ENCODE measurements at places on chromosomes 7 and 10.

DNA sequence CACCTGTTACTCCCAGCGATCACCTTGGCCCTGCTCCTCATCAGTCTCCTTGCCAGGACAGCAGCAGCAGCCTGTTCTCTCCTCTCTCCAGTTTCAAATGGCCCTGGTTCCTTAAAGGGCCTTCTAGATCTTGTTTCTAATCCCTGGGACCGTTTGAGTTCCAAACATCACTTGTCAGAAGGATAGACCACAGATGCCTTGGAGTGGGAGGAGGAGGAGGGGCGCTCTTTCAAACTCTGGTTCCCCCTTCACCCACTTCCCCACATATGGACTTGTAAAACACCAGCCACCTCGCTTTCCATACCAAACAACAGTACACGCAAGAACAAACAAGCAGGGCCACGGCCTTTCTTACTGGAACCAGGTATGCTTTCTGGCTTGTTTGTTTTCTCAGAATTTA lies 104.8 kb downstream of the PLXNA4 start:
- no peak for DNase-seq

- DNase-seq, result no peak
Observed at GRCh38 chr10:13844651-13845050, 257.9 kb downstream of the PRPF18 start.

- no peak for DNase-seq
Observed at GRCh38 chr7:82050792-82051191, 280.9 kb upstream of the HGF start.

DNA sequence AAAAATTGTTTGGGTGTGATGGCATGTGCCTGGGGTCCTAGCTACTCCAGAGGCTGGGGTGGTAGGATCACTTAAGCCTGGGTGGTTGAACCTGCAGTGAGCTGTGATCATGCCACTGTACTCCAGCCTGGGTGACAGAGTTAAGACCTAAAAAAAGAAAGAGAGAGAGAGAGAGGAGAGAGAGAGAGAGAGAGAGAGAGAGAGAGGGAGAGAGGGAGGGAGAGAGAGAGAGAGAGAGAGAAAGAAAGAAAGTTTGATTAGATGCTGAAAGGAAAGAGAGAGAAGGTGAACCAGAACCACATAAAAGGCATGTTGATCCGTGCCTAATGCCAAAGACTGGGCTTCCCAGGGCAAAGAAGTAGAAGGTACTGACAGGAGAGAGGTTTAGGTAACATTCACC lies 11.1 kb downstream of the ABCB1 start:
- no peak for DNase-seq

- DNase-seq, result no peak
Observed at GRCh38 chr7:98976396-98977185, 98.3 kb downstream of the TRRAP start.

DNA sequence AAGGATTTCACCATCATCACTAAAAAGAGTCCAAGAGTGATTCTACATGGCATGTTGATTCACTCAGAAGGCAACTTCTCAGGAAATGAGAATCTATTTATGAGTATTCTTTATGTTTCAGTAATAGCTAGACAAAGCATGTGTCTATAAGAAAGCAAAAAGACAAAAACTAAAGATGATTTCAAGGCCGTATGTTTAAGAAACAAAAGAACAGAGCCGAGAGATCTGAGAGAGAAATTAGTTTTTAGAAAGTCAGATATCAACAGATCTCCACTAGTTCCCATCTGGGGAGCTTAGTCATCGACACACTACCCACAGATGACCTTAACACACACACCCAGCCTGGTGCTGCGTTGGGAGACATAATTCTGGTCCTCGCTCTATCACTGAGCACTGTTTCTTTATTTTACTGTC lies 21.0 kb downstream of the PIP4K2A start:
- DNase-seq, result no peak

GRCh38 chr7:124751027-124751426 lies 14.6 kb downstream of the GPR37 start:
- no peak for DNase-seq

GRCh38 chr7:116588225-116588624 lies 63.4 kb downstream of the CAV1 start:
- DNase-seq, result no peak

DNA sequence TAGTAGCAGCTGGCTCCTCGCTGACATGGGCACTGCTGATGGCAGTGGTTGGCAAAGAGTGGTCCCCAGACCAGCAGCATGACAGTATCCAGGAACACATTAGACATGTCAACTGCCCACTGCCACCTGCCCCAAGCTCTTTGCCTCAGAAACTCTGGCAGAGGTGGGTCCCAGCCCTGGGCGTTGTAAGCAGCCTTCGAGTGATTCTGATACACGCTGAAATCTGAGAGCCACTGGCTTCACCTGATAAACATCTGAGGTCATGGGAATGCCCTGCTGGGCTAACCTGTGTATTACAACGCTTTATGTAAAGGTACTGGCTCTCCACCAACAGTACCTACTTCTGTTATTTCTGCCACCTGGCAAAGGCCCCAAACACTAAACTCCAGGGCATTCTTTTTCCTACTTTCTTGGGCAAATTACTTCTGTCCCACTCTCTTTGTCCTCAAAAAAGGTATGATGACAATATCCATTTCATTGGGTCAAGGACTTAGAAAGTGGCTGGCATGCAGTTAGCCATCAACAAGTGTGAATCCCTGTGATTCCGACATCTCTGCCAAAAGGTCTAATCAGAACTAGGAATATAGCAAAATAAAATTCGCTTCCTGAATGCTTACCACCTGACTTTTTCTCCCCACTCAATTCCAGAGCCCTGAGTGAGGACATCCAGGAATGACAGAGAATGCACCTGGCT lies 9.2 kb downstream of the SGMS1 start:
- no peak for DNase-seq

DNA sequence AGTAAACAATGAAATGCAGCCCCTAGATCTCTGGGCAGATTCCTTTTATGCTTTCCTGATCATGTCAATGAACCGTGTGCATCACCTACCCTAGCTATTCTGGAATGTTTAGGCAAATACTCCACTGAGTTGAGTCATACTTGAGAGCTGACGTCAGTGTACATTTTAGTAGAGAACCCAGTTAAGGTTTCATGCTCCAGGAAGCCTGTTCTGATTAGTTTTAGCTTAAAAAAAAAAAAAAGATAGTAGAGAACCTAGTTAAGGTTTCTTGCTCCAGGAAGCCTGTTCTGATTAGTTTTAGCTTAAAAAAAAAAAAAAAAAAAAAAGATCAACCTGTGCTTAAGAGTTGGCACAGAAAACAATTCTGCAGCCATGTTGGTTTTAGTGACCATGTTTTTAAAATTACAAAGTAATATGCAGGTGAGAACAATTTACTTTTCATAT lies 3.7 kb upstream of the MCU start:
- no peak for DNase-seq

GRCh38 chr10:48496831-48497779 lies 107.8 kb downstream of the ARHGAP22 start:
- DNase-seq, result no peak

GRCh38 chr7:151752816-151753595 lies 123.9 kb downstream of the PRKAG2 start:
- DNase-seq, result no peak

DNA sequence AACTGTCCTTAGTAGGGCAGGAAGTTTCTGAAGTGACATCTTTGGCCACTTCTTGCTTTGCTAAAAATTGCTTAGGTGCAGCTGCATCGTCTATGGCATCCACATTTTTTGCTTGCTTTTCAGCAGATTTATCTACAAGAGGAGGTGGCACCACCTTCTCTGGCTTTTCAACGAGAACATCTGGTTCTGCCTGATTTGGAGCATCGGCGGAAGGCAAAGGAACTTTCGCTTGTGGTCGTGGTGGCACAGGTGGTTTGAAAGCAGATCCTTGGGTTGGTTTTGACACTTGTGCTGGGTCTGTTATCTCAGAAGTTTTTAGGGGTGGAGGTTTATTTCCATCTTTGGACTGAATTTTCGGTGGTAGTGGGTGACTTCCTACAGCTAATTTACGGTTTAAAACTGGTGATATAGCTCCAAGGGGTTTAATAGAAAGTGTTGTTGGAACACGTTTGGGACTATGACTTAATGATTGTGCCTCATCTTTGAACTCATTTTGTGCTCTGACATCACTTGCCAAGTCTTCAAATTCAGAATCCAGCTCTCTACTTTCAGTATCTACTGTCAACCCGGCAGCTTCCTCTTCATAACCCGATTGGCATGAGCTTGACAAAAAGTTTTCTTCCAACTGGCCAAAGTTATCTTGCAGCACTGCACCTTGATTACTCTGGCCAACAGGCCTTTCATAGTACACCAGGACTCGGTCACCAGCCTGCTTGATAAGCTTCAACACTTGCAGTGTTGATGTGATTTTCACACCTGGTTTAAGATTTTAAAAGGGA lies 44.0 kb downstream of the SLC18A2 start:
- no peak for DNase-seq

DNA sequence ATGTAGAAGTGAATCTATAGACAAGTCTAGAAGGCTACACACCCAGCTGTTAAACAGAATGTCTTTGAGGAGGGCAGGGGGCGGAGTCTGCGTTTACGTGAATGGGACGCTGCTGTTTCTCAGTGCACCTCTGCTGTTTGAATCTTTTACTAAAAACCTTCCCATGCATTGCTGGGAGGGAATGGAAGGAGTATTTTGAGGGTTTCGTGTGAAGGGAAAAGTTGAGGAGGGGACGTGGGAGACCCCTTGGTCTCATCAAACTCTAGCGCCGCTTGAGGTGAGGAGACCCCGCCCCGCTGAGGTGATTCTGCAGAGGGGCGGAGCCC lies 492 bp upstream of the VCL start:
- no peak for DNase-seq

- DNase-seq, result no peak
Observed at GRCh38 chr10:32964270-32964669, 6.2 kb upstream of the ITGB1 start.

- no peak for DNase-seq
Observed at GRCh38 chr10:12934777-12935176, 66.7 kb downstream of the CCDC3 start.

- no peak for DNase-seq
Observed at GRCh38 chr10:72425133-72425532, 70.4 kb upstream of the DNAJB12 start.

GRCh38 chr7:82945480-82945879 lies 217.2 kb downstream of the PCLO start:
- DNase-seq, result no peak

DNA sequence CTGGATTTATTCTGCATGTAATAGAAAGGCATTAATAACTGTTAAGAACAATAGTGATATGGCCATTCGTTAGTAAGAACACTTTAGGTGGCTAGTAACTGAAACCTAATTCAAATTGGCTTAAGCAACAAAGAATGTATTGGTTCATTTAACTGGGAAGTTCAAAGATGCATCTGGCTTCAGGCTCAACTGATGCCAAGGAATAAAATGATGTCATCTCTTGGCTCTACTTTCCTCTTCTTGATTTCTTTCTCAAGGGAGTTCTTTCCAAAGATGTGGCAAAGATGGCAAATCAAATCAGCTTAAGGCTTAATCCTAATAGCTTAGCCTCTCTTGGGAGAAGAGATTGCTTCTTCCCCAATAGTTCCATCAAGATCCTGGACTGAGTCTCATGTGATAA lies 51.6 kb downstream of the PIK3CG start:
- DNase-seq, result no peak

DNA sequence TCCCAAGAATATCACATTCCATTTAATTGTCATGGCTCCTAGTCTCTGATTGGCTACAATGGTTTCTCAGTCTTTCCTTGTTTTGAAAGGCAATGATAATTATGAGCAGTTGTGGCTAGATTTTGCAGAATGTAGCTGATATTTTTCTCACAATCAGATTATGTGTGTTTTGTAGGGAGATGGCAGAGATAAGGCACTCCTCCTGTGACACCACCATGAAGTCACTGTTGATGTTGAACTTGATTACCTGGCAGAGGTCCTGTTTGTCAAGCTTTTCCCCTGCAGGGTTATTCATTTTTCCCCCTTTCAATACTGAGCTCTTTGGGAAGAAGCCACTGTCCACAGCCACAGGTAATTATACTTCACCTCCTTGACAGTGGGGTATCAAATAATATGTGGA lies 602.9 kb upstream of the PFKP start:
- no peak for DNase-seq

DNA sequence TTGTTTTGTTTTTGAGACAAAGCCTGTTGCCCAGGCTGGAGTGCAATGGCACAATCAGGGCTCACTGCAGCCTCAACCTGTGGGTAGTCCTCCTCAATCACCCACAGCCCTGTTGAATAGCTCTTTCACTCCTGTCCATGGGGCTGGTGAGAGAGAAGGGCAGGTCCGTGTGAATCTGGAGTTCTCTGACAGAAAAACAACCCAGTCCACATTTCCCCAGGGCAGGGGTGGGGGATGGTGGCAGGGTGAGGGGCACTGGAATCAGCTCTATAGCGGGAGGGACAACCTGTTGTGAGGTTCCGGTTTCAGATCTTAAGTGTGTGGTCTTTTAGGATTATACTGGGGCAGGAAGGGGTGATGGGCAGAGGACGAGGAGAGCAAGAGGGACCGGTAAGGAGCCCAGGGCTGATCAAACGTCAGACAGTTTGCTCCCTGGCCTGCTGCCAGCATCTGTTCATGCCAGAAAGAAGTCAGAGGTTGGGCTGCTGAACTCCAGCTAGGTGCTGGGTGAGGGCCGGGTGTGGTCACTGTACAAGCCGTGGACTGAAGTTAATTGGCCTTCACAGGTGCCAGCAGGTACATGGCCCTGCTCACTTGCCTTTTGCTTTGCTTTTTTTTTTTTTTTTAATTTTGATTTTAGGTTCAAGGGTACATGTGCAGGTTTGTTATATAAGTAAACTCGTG lies 33.2 kb upstream of the MKRN1 start:
- no peak for DNase-seq

GRCh38 chr10:29862923-29863614 lies 196.3 kb downstream of the JCAD start:
- DNase-seq, result no peak

- DNase-seq, result no peak
Observed at GRCh38 chr10:60480865-60481563, 91.3 kb upstream of the ANK3 start.

Measured in GF-D8 (cell line).